ENCODE measurements at places on chromosomes 2 and 18.

- DNase-seq, result no peak
Measured at GRCh38 chr18:10353791-10354190, 100.6 kb upstream of the APCDD1 start.

- no peak for DNase-seq
Measured at GRCh38 chr18:32922951-32923430, 150.2 kb upstream of the KLHL14 start.

DNA sequence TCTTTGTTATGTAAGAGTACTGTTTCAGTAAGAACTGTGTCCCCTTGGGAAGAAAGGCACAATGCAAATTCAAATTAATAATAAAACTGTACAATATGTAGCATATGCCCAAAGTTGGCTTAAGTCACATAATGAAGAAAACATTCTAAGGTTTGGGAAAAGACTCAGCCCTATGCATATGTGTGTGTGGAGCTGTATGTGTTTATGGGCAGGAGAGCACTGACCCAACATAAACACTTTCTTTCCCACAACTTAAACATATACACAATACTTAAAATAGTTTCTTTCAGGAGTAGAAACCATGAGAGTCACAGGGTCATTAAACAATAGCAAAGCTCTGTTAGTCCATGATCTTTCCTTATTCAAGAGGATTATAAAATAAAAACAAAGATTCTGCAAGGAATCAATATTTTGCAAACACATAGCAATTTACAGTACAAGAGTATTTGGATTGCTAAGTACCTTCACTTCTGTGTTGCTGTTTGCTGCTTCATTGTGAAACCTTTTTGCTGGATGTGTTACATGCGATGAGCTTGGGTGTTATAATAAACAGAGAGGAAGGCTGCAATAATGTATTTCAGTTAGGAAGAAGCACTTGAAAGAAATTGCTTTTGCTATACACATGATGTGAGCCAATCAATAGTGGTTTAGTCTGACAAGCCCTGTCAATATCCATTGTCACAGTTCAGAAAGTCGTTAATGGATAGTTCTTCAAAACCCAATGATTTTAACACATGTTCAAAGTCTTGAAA, 347.3 kb downstream of the ARHGAP15 start:
- no peak for DNase-seq

DNA sequence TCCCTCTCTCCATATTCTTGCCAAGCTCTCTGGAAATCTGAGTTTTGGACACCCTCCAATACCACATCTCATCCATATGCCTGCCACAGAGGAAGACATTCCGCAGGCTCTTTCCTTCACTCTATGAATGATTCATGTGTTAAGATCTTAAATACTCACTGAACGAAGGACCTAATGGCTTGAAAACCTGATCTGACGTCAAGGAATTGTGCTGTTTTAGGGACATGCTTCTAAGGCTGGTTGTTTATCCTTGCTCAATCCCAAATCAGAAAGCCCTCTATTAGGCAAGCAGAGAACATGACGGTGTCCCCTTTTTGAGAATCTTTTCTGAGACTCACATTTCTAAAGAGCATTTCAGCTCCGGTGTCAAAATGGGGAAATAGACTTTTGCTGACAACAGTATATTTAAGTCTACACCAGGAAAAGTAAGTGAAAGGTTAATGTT, 83.7 kb upstream of the GALNT5 start:
- DNase-seq, result no peak

DNA sequence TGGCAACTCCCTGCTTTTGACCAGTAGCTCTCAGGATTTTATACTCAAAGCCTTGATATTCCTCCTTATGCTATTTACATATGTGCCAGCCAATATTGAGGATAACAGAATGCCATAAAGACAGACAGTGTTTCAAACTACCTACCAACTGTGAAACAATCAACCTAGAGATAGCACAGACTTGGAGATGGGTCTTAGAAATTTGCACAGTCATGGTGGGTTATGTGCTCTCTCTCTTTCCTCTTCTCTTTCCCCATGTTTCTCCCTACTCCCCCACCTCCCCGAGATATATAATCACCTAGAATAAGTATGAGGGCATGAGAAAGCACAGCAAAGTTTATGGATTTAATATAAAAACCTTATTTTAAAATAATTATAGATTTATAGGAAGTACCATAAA, 24.2 kb upstream of the SUCLG1 start:
- no peak for DNase-seq

DNA sequence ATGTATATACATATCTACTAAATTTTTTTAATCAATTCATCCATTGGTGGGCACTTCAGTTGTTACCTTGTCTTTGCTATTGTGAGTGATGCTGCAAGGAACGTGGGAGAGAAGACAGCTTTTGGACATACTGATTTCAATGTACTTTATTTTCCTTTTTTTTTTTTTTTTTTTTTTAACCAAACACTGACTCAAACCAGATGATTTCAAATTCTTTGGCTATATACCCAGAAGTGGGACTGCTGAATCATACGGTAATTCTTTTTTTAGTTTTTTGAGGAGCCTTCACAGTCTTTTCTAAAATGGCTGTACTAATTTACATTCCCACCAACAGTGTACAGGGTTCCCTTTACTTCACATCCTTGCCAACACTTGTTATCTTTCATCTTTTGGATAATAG, 204.7 kb downstream of the INSIG2 start:
- DNase-seq, result no peak

- DNase-seq, result no peak
Measured at GRCh38 chr2:174052584-174052976, 87.4 kb upstream of the SP3 start.

DNA sequence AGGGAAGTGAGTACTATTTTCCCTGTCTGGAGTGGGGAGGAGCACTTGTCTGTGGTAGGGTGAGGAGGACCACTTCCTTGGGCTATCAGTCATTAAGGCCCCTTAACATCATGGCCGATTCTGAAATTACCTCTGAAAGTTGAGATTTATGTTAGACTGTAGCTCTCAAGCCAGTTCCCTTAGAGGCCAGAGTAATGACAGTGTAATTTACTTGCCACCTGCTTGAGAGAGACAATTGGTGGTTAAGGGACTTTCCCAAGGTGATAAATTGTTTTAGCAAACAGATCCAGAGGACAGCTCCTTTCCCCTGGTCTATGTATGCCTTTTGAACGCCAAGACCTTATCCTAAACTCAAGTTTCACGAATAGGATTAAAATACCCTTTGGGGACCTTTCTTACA, 56.1 kb downstream of the NEDD4L start:
- no peak for DNase-seq

- no peak for DNase-seq
Measured at GRCh38 chr18:45221363-45221762, 393.9 kb upstream of the SLC14A2 start.

DNA sequence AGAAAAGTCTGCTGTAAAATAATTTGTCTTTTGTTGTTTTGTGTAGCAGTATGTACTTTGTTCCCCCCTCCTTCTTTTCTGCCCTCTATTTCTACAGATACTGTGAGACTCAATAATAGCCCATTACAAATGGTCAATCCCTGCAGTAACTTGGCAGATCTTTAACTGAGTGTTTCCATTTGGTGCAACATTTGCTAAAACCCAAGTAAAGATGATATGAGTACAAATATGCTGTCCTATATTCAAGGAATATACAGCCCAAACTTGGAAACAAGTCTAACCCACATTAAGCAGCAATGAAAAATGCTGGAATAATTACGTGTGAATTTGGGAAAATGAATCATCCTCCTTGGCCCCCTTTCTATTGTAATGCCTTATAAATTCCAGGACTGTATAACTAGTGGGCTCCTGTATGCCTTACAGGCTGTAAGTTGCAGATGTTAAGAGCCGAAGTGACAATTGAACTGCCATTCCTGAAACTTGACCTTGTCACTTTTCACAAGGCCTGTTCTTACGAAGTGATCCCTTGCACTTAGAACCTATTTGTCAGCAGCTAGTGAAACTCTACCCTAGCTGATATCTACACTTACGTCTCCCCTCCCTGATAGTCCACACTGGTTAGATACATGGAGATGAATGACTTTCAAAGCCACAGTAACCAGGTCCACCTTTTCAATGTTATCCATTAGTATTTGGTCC, 104.9 kb downstream of the IRS1 start:
- no peak for DNase-seq

- DNase-seq, result no peak
Measured at GRCh38 chr2:213491376-213491775, 207.1 kb downstream of the SPAG16 start.

GRCh38 chr18:4040391-4041092, 414.6 kb downstream of the DLGAP1 start:
- no peak for DNase-seq

- DNase-seq, result no peak
Measured at GRCh38 chr2:23901966-23902846, 24.7 kb downstream of the ATAD2B start.

GRCh38 chr2:160015746-160016145, 46.7 kb downstream of the PLA2R1 start:
- no peak for DNase-seq

DNA sequence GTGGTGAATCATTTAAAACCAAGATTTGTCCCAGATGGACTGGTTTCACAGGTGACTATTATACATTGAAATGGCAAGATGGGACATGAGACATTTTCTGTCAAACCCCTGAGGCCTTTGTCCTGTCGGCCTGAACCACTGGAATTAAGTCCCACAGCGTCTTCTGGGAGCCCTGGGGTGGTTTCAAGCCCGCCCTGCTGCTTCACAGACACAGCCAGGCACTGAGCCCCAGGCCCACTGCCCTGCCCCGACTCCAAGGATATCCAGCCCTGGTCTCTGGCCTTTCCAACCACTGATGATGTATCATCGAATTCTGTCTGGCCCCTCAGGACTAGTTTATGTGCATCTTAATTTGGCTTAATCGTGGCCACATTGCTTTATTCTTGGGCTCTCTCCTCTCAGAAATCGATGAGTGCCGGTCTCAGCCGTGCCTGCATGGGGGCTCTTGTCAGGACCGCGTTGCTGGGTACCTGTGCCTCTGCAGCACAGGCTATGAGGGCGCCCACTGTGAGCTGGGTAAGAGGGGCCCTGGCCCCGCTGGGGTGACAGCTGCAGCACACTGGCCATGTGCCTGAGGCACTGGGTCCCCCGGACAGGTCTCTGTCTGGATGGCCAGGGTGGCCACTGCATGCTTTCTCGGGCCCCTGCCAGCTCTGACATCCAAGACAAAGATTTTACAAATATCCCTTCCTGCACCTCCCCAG, 39.5 kb downstream of the MTERF4 start:
- DNase-seq, result no peak

- DNase-seq, result no peak
Measured at GRCh38 chr18:2572171-2572569, 813 bp downstream of the NDC80 start.

DNA sequence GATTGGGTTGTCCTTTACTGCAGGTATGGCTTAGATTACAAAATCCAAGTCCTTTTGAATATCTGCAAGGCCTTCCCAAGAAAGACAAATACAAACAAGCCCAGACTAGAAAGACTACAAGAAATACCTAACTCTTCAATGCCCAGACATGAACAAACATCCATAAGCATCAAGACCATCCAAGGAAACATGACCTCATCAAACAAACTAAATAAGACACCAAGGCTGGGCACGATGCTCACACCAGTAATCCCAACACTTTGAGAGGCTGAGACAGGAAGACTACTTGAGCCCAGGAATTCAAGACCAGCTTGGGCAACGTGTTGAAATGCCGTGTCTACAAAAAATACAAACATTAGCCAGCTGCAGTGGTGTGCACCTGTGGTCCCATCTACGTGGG, 31.7 kb downstream of the MAP4K3 start:
- no peak for DNase-seq

DNA sequence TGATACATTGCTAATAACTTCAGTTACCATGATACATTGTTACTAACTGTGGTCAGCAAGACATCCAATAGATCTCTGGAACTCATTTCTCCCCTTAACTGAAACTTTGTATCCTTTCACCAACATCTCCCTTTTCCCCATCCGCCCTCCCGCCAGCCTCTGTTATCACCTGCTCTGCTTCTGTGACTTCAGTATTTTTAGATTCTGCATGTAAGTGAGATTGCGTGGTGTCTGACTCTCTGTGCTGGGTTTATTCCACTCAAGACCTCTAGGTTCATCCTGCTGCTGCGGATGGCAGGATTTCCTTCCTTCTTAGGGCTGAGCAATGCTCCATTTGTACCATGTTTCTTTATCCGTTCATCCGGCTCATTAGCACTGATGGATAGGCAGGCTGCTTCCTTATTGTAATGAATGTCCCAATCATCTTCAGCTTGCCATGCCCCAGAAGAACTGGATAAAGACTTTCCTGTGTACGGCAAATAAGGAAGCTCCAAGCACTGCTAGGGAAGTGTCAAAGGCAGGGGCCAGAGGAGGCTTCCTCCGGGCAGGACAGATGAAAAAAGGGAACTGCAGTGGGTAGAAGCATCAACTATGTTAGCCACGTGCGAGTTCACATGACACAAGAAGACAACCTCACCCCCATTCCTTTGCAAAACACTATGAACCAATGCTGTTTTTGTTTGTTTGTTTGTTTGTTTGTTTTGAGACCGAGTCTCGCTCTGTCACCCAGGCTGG, 113.4 kb downstream of the EIPR1 start:
- DNase-seq, result no peak

DNA sequence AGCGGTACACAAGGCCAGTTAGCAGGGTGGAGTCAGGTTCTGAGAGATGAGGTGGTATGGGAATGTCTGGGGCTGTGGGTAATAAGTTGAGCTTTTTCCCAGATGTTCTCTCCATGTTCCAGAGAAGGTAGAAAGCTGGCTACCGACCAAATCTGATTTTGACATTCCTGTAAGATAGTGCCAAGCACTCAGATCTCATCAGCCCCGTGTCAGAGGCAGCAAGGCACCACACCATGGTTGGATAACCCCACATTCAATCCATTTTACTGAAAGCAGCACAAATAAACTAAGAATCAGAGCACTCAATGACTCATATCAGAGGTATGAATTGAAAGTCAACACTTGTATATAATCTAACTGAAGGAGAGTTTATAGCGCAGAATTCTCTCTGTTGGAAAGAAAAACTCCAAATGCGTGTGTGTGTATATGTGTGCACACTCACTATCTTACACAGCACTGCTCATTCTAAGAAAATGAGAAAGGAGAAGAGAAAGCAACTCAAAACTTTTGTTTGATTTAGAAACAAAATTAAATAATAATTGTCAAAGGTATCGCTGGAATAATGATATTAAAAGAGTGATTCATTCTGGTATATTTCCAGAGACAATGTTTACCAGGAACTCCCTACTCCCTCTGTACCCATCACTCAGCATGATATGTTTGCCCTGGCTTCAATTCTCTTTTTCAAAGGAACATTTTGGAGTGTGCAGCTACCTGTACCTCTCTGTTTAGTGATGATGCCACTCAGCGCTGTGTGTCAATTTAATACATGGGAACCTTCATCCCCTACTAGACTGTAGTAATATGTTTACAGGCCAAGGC, 375.1 kb upstream of the ID2 start:
- DNase-seq, result no peak

GRCh38 chr2:223949241-223949840, 4.2 kb upstream of the WDFY1 start:
- DNase-seq, result no peak

- DNase-seq, result no peak
Measured at GRCh38 chr2:219718066-219718465, 90.6 kb downstream of the SLC4A3 start.

GRCh38 chr2:237221443-237221842, 135.8 kb downstream of the COPS8 start:
- DNase-seq, result no peak

- no peak for DNase-seq
Measured at GRCh38 chr2:28652217-28652616, 99.4 kb upstream of the PPP1CB start.
